ENCODE measurements at places on chromosomes 1 and 21.
A peak's percentile ranks its signal among the peaks of the same experiment; 100 is the strongest.

DNA sequence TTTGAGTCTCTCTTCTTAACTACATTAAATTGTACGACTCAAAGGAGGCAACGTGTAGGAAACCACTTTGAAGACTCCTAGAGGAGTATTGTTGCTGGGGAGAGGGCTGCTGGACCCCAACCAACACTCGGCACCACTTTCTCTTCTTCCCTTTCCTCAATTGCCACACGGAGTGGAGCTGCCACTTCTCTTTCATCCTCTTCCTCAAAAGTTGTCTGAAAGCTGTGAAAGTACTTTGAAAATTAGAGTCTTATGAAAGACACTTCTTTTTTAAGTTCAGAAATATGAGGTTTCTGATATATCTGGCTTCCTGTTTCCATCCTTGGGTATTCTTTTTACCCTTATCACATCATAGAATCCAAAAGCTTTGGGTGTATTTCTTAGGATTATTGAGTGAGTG lies 59.5 kb downstream of the MRPS6 start:
- no peak for DNase-seq

DNA sequence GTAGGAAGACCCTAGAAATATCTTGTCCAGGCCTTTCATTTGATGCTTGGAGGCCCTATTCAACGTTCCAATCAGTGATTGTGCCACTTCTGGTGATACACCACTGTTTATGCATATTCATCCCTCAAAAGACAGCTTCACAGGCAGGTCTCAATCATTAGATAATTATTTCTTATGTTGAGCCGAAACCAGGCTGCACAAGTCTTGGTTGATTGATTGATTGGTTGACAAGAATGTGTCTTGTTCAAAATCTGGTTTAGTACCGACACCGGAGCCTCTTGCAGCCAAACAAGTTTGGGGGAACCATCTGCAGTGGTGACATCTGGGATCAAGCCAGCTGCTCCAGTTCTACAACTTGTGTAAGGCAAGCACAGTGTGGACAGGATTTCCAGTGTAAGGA lies 20.1 kb downstream of the C8A start:
- no peak for DNase-seq

GRCh38 chr1:224736619-224737352 lies 120.7 kb downstream of the CNIH3 start:
- DNase-seq = no peak

- DNase-seq = no peak
Observed at GRCh38 chr1:58738876-58739275, 39.0 kb upstream of the MYSM1 start.

DNA sequence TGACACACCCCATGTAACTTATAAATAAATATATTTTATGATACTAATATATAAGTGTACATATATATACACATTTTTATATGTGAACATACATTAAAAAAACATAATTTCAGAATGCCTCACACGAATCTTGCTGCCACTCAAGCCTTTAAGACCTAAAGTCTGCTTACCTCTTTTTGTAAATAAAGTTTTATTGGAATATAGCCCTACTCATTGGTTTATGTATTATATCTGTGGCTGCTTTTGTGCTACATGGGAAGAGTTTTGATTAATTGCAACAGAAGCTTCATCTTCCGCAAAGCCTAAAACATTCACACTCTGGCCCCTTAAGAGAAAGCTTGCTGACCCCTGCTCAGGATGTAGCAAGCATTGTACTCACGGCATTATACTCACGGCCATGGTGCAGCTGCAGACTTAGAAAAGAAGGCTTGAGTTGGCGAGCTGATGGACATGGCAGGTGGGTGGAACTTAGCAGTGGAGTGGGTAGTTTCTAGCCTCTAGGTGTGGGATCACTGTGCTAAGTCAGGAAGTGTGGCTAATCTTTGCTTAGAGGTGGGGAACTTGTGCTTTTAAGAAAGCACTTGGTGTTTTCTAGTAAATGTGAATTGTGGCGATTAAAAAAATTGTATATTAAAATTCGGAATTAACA lies 80.8 kb downstream of the DYRK1A start:
- DNase-seq = no peak

GRCh38 chr1:27300341-27301051 lies 21.5 kb upstream of the TMEM222 start:
- DNase-seq = peak; percentile 76

- DNase-seq = peak; percentile 62
Observed at GRCh38 chr1:145716641-145717345, 2.5 kb upstream of the CD160 start.

DNA sequence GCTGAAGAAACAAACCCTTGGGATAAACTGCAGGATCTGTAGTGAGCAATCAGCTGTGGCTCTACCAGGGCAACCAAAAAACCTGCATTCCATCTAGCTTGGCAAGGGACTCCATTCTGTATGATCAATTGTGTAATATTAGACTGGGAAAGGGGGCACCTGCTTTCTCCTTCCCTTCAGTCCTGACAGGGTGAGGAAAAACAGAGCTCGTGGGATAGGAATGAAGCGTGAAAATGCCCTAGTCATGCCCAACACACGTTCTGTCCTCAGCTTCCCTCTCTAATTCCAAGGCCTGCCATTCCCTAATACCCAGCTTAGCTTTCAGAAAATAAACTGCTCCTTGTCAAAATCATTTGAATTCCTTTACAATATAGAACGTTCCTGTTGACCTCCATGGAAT lies 442.3 kb downstream of the PLPP3 start:
- no peak for DNase-seq

DNA sequence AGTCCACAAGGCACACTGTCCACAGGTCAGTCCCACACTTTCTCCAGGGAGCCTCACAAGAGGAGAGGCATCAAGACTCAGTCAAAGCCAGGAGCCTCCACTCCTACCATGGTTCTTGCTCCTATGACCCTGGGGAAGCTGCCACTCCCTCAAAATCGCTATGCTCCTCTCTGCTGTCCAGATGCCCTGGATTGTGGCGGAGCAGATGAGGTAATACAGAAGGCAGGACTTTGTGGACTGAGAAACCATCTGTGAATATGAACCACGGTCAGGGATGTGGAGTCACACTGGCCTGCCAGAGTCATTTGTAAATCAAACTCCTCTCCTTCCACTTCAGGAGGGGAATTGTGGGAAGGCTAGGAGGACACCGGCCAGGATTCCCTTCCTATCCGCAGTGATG lies 20.6 kb downstream of the VWA5B1 start:
- DNase-seq = no peak

Data from activated CD8-positive, alpha-beta memory T cell treated with anti-CD3 and anti-CD28 coated beads, Interleukin-2, amount 10 ng/mL, durations not matched to agents 7 days and 5 days (primary cell).